ENCODE measurements at places on chromosomes 12 and 14. TPM values are rescaled to one million over a fixed set of nuclear protein-coding genes. Genes with fewer than 3 reads are reported as not detected.

NR1H4 gene
- total RNA-seq = not detected

FLRT2 gene
- 4.0 TPM for total RNA-seq

HAL gene
- total RNA-seq = 0.74 TPM

ARL1 gene
- total RNA-seq = 67.4 TPM

RASSF3 gene
- total RNA-seq = 26.0 TPM

PRB4 gene
- not detected for total RNA-seq

MAP3K9 gene
- total RNA-seq = 6.8 TPM

HOXC6 gene
- total RNA-seq = 5.6 TPM

CCT2 gene
- 351 TPM for total RNA-seq

TMEM52B gene
- 0.06 TPM for total RNA-seq

GDF3 gene
- not detected for total RNA-seq

NOVA1 gene
- total RNA-seq = 4.2 TPM

TCL1A gene
- not detected for total RNA-seq

CPSF2 gene
- 46.4 TPM for total RNA-seq

COX8C gene
- total RNA-seq = not detected

DIO2 gene
- 1.8 TPM for total RNA-seq

STAB2 gene
- not detected for total RNA-seq

P2RX2 gene
- total RNA-seq = not detected

DHRS4L2 gene
- total RNA-seq = 36.7 TPM

ISM2 gene
- 0.41 TPM for total RNA-seq

PRKD1 gene
- total RNA-seq = 2.2 TPM

ACSS3 gene
- not detected for total RNA-seq

RD3L gene
- total RNA-seq = not detected

MANSC4 gene
- total RNA-seq = not detected

TAS2R14 gene
- total RNA-seq = 0.28 TPM

ETFBKMT gene
- total RNA-seq = 0.82 TPM

ZC2HC1C gene
- 6.7 TPM for total RNA-seq

PYGL gene
- total RNA-seq = 172 TPM

CCDC175 gene
- total RNA-seq = not detected

NGB gene
- total RNA-seq = not detected

TOMM20L gene
- total RNA-seq = not detected

ACYP1 gene
- total RNA-seq = 29.5 TPM

EXOC3L4 gene
- total RNA-seq = 1.5 TPM

Data from A549 treated with dexamethasone at 1 μM for 4 hours (cell line).